ENCODE measurements at places on chromosomes 2 and 18. TPM values are rescaled to one million over a fixed set of nuclear protein-coding genes. Genes with fewer than 3 reads are reported as not detected.

- DNase-seq = no peak
These were observed 103.0 kb upstream of the STK39 start for GRCh38 chr2:168350380-168350779.

GRCh38 chr2:47617028-47617427 is 165.9 kb upstream of the MSH6 start:
- DNase-seq = no peak

GRCh38 chr2:112593736-112594135 is 9.3 kb downstream of the CHCHD5 start:
- no peak for DNase-seq

The LRRC30 gene
- total RNA-seq = not detected

- DNase-seq = no peak
These were observed 477 bp downstream of the ACVR1 start for GRCh38 chr2:157875641-157876065.

DNA sequence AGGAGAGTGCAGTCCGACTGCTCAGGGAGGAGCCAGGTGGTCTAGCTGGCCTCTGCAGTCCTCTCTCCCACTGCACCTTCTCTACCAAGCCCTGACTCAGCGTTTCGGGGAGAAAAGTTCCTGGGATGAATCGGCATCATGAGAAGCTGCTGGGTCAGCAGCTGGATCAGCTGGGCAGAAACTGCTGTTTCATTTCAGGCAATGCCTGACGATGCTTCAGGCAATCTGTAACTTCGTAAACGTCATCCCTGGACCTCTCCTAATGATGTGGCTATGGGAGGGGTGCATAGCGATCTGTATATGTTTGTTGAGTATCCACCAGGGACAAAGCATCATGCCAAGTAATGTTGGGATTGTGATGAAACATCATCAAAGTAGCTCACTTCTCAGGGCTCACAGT is 20.7 kb downstream of the LIPG start:
- DNase-seq = no peak

GRCh38 chr2:241869087-241869961 is at the start of gene RTP5:
TSS of gene RTP5 (plus strand) at chr2:241869729. CDS start at chr2:241869757, 28 bp downstream.
- no peak for DNase-seq

DNA sequence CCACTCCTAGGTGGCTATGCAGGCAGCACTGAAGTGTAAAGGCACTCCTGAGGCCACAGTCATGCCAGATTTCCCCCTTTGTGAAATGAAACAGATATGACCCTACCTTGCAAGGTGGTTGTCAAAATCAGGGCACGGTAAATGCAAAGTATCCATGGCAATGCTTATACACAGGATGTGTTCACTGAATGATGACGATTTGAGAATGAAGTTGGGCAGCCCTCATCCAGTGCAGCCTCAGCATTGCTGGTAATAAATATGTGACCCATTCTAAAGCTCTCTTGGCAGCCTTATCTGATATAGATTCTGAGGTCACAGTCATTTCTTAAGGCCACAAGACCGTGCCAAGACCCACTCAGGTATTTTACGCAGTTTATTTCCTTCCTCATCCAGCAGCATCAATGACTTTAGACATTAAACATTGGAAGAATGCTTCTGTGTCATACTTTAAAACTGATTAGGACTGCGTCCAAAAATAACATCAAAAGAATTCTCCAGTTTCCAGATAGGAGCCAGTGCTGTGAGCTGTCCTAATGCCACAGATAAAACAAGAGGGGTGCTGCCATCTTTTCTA is 125.5 kb upstream of the SERTAD2 start:
- DNase-seq = no peak

DNA sequence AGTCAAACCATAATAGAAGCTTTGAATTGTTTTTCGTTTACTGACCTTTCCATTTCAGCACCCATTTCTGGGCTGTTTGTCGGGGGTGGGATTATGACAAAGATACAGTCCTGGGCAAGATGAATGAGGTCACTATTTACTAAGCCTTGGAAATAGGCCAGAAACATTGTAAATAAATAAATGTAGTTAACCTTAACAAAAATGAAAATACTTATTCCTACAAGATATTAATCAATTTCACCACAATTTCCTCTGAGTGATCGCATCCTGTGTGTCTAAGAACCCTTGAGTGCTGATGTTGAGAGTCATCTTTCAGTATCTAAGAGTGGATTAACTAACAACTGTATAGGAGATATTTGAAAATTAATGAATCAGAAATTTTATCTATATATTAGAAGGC is 14.0 kb downstream of the ITGA4 start:
- DNase-seq = no peak

DNA sequence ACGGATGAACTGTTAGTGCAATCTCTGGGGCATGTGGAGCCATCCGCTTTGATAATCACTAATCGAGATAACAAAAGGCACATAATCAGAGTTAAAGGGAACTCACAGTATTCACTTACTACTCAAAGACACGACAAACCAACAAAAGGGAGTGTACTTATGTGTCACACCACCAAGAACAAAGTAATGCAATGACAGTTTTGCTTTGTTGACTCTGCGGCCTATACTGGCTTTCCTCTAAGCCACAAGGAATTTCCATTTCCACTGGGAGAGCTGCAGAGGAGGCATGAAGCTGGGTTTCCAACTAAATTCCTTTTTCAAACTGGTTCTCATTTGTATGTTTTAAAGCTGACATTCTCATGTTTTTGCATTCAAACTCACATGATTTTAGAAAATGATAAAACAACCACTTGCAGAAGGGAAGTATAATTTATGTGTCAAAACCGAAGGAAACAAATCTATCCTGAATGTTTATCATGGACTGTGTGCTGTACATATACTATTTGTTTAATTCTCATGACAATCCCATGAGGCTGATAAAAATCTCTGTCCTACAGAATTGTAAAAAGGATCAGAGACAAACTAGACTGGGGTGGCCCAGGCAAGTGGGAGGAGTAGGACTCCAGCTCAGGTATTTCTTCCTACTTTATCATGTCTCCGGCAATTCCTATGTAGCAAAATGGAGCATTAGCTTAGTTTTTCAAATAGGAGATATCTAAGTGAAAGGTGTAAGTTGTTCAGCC is 149.6 kb upstream of the SMAD7 start:
- DNase-seq = no peak

The HOXD4 gene
- not detected for total RNA-seq

The PSD4 gene
- total RNA-seq = 172 TPM

GRCh38 chr2:49770919-49771318 is 616.6 kb upstream of the FSHR start:
- no peak for DNase-seq

GRCh38 chr2:240570531-240571313 is 2.4 kb downstream of the RNPEPL1 start:
- no peak for DNase-seq

DNA sequence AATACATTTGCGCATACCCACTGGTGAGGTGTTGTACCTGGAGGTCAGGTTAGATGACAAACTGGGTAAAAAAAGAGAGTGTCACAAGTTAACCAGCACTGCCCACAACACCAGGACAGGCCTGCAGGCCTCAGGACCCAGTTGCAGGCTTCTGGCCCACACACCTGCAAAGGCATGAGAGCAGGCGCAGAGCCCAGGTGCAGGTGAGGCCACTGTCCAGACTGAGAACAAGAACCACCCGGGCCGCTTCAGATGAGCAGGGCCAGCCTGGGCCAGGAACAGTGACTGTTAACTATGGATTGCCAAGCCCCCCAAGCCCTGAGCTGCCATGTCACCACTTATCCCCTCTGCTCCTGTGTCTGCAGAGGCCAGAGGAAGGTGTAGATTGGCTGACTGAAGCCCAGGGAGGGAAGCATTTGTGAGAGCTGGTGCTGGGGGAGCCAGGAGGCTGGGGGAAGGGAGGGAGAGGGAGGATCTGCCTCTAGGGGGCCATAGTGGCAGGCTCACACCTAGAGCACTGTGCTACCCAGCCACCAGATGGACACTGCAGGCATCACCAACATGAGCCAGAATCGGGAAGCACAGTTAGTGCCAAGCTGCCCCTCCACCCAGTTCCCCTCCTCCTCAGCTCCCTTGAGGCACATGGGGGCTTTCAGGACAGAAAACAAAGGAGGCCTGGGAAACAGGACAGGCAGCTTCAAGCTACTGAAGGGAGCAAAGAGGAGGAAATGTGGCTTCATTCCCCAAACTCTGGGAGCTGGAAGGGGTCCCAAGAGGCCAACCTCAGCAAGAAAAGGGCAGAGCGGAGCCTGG is 35.4 kb downstream of the SFXN5 start:
- DNase-seq = no peak

The SRD5A2 gene
- total RNA-seq = not detected

DNA sequence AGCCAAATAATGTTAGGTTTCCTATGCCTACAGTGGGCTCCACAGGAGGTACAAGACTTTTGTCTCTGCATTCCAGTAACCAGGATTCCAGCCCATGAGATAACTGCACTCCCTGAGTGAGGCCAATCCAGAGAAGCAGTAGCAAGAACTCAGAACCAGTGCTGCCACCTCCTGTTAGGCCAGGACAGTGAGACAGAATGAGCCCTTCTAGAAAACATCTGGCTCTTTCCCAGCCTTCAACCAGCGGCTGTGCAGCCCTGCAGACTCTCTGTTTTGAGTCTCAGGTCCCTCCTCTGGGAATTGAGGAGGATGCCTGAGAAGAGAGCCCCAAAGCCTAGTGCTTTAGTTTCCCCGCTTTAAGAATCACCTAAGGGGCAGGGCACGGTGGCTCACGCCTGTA is 44.2 kb downstream of the ARID5A start:
- DNase-seq = no peak

The MARCO gene
- 0.56 TPM for total RNA-seq

- DNase-seq = no peak
These were observed 307.5 kb downstream of the TCF4 start for GRCh38 chr18:55280503-55280902.

The NR4A2 gene
- total RNA-seq = 29.6 TPM

DNA sequence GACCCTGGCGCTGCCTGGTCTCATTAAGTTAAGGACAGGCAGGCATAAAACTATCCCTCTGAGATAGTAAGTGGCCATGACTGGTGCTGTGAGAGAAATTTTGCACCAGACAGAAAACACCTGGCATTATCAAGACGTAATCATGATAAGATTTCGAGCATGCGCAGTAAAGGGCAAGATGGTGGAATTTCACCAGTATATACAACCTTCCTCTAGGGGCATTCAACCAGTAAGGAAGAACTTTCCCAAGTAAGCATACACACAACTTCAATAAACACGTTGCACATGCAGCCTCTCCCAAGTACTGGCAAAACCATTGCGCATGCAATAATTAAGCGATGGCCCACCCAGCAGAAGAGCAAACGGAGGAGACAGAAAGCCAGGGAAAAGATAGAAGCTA is 1376.4 kb upstream of the CRIM1 start:
- no peak for DNase-seq

All from activated T-cell treated with anti-CD3 and anti-CD28 coated beads, Interleukin-2, amount 50 U/mL, for 4 hours (primary cell).